AG09309 (cell line): ENCODE measurements at places on chromosomes 4 and X.

DNA sequence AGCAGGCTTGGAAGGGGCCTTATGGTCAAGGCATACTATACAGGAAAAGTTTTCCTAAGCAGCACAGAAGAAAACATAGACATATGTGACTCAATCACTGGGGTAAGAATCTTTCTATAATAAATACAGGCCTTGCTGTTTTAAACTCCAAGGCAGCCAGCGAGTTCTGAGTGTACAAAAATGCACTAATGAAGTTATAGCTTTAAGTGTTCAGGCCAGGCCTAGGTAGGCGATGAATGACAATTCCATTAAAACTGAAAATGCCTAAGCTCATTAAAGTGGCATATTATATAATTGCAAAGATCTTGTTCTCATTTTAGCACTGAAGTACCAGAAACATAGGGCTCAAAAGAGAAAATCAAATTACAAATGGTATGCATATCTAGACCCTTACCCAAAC, 716.4 kb upstream of the HS3ST1 start:
- no peak for DNase-seq

DNA sequence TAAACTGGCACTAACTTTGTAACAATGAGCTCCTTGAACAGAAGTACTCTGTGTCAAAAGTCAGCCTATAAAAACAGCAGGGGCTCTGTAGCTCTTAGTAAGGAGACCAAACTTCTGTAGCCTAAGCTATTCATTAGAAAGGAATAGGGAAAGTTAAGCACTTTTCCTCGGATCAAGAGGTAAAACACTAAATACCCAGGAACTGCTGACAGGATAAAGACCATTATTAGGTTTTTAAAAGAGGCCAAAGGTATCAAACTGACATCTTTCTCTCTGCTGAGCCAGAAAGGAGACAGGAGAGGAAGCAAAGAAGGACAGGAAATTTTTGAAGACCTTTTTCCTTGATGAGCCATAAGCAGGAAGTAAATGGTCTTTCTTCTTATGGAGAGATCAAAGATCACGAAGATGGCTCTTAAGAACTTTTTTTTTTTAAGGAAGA, 31.9 kb downstream of the ANAPC10 start:
- no peak for DNase-seq

DNA sequence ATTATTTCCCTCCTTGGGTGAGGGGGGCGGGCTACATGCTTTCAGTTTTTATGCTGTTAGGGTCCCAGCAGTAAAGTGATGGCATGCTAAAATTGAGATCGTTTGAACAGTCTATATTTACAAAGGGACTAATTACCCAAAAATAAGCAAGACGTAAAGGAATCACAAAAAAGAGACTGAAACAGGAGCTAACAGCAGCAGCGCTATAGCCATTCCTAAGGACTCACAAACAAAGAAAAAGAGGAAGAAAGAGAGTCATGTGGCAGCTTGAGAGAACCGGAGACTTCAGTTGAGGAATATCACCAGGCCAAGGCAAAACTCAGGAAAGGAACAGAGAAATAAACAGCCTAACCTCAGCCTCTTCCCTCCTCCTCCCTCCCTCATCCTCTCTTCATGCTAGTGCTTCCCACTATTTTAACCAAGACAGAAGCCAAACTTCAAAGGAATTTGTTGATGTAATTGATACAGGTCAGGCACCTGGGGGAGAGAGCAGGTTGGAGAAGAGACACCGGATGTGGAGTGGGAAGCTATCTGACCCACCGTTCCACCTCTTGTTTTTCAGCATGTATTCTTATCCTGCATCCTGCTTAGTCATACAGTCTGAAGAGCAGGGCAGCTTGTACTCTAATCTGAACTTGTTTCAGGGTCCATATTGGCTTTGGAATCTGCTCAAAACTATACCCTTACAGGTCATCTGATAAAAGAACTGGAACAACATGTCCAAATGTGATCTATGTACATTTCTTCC, 383.7 kb downstream of the NAF1 start:
- DNase-seq: no peak

DNA sequence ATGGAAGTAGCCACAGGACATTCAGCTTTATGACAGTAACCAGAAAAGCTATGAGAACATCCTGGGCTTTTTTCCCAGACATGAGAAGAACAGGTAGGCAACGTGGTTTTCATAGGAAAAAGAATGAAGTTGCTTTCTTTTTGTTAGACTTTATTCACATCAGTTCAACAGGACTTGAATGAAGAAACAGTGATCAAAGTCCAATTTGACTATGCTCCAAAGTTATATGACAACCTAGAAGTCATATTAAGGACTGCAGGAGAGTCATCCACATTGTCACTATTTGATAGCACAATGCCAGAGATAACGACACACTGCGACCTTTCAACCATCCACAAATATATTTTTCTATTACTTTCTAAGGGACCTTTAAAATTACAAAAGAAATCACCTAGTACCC, 39.2 kb upstream of the PRDX4 start:
- DNase-seq: no peak

DNA sequence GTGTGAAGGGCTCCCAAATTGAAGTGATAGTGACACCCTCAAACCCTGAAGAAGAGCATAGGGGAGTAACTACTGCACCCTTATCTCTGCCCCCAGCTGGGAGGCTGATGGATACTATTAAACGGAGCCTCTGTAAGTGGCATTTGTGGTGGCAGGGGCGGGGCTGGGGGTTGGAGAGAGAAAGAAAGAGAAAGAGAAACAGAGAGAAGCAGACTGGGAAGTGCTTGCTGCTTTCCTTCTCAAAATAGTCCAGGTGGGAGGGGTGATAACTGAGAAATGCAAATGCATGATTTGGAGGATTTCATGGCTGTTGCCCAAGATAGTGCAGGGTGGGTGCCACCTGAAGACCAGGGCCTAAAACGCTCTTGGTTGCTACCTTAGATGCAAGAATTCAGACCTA, 253.5 kb upstream of the GATB start:
- DNase-seq: no peak

- no peak for DNase-seq
Measured at GRCh38 chr4:14783011-14783877, 219.0 kb upstream of the CPEB2 start.

DNA sequence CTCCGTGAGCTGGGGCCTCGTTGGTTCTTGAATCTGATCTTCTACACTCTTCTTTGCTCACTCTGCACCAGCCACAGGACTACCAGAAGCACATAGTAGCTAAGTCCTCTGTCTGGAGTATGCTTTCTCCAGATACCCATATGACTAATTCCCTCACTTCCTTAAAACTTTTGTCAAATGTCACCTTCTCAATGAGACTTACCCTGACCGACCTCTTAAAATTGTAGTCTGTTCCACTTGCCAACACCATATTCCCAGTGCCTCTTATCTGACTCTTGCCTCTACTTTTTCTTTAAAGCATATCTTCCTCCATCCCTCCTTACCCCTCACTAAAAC, 10.0 kb downstream of the PARM1 start:
- DNase-seq: no peak
